ENCODE measurements at places on chromosomes 7 and 10.

DNA sequence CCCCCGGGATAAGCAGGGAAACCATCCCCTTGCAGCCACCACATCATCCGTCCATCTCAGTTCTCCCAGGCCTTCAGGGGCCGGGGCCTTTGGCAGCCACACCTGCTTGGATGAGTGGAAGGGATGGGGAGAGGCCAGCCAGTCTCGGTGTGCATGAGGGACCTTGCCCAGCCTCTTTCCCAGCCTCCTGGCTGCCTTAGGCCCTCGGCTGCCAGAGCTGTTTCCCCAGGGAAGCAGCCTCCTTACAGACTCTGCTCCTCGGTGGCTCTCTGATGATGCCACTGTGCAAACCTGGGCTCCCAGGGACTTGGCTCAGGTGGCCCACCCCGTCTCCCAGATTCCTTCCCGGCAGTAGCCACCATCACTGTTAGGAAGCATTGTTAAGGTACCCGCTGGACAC is 14.7 kb downstream of the FGF8 start:
- no peak for DNase-seq

DNA sequence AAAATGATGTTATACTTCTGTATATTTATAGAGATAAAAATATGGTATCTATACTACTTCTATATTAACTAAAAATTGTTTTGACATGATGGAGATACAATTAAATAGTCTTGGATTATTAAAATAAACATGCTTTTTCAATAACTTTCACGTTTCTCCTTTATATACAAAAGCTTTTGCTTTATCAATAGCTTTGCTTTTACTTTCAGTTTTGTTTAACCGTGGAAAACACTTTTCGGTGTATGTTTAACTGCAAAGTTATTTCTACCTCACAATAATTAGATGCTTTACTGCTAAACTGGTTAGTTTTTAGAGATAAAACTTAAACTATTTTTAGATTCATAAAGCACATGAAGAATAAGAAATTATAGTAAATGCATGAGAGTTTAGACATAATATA is 432.1 kb upstream of the PCDH15 start:
- DNase-seq, result no peak

DNA sequence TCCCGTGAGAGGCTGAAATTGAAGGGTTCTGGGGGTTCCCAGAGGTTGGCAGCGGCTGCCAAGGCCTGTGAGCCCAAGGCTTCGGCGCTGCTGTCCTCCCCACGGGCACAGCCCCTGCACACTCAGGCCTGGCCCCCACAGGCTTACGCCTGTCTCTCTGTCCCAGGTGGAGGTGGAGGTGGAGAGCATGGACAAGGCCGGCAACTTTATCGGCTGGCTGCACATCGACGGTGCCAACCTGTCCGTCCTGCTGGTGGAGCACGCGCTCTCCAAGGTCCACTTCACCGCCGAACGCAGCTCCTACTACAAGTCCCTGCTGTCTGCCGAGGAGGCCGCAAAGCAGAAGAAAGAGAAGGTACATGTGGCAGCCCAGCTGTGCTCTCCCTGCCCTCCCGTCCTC is 43.1 kb upstream of the LRRC4 start:
- DNase-seq, result no peak

GRCh38 chr10:63595072-63595471 is 73.9 kb downstream of the REEP3 start:
- no peak for DNase-seq

DNA sequence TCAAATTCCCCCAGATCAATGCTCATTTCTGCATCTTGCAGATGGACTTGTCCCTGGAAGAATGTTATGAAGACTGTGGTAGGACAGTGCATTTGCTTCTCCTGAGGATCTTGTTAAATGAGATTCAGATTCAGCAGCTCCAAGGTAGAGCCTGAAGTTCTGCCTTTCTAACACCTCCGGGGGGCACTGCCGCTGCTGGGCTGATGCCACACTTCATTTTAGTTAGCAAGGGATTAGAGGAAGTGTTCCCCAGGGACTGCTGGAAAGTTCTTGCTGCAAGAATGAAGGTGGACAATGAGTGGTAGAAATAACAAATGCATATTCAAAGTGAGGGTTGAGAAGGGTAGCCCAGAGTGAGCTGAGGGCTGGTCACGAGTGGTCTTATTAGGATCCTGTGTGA is 434.3 kb upstream of the AKR1E2 start:
- no peak for DNase-seq

DNA sequence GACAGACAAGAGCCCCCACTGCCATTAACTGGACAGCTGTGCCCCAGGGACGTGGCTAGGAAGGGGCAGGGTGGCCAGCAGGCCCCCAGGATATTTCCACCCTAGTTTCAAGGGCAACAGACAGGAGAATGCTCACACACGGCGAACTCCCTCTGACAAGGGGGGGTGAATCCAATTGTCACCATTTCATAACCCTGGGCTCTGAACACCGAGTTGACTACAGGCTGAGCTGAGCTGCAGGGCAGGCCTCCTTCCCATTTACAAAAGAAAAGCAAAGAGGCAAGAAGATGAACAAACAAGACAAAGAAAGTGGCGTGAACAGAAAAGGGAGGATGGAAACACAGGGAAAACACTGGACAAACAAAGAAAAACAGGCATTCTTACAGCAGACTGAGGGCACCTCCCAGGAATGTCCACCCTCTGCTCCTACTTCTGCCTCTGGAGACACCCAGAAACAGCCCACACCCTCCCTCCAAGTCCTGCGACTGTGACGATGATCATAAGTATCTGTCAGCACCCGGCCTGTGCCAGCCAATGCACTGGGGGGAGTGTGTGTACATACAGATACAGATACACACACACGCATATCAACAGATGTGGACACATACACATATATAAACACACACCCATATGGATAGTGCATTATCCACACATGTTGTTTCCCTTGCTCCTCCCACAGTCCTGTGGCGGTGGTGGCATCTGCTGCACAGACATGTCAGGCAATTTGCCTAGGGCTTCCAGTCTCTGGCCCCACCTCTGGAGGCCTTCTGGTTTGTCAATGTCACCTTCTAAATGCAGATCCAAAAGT is 66.2 kb downstream of the FAM53B start:
- DNase-seq, result no peak

DNA sequence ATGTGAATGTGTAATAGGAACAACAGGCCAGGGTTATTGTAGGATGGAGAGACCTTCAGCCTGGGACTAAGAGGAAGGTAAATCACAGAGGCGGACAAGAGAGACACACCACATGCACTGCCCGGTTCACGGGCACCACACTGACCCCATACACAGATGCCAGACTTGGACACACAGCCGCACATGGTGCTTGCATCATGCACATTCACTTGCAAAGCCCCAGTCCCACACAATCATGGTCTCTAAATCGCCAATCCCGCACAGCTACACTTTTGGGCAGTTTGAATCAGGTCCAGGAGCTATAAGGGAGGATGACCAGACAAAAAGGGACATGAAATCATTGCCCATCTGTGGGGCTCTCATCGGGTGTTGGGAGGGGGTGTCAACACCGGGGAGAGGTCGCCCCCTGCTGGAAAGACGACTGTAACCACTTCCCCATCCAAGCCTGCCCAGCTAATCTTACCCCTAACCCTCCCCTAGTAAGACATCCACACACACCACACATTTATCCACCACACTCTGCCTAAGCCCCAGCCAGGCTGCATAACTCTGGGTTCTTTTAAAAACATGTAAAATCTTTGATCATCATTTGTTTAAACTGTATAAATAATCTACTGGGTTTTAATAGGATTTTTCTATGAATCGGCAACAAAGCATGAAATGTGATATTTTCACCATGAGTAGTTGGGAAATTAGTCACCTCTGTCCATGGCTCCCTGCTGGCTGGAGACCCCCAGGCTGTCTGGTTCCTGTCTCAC is 40.5 kb upstream of the SLF2 start:
- peak; percentile 85 for DNase-seq

DNA sequence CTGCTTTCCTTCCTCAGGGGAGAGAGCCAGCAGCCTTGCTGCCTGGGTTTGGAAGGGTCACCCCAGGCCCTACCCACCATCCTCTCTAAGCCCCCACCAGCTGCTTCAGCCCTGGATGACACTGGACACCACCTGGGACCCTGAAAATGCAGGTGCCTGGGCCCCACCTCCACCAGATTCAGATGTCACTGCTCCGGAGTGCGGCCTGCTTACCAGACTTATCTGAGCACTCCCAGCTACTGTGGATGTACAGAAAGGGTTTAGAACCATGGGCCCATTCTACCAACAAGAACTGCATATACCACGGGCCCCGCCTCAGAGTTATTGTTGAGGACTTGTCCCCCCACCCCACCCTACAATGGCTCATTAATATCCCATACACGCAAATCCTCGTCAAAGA is 172.3 kb downstream of the PTPRN2 start:
- DNase-seq, result no peak

GRCh38 chr7:70190281-70190680 is 592.0 kb downstream of the AUTS2 start:
- DNase-seq, result no peak

DNA sequence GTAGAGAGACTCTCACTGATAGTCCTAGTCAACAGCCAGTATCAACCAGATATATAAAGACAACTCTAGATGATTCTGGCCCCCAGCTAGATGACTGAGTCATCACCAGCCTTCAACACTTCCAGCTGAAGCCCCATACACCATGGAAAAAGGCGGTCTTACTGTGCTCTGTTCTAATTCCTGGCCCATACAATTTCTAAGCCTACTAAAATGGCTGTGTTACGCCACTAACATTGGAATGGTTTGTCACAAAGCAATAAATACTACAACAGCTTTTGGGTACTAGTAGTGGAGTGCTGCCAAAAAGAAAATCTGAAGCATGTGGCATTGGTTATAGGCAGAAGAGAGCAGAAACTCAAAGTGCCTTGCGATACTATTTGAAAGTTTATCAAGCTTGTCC is 13.0 kb upstream of the TES start:
- no peak for DNase-seq

DNA sequence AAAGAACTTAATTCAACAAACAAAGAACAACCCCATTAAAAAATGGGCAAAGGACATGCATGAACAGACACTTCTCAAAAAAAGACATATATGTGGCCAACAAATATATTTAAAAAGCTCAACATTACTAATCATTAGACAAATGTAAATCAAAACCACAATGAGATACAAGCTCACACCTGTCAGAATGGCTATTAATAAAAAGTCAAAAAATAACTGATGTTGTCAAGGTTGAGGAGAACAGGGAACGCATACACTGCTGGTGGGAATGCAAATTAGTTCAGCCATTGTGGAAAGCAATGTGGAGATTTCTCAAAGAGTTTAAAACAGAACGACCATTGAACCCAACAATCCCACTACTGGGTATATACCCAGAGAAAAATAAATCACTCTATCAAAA is 19.1 kb downstream of the ZFAND4 start:
- DNase-seq, result no peak

- DNase-seq, result no peak
Observed at GRCh38 chr7:89772276-89772675, 382.0 kb upstream of the STEAP1 start.

- DNase-seq, result no peak
Observed at GRCh38 chr10:60346661-60347060, 43.0 kb downstream of the ANK3 start.

DNA sequence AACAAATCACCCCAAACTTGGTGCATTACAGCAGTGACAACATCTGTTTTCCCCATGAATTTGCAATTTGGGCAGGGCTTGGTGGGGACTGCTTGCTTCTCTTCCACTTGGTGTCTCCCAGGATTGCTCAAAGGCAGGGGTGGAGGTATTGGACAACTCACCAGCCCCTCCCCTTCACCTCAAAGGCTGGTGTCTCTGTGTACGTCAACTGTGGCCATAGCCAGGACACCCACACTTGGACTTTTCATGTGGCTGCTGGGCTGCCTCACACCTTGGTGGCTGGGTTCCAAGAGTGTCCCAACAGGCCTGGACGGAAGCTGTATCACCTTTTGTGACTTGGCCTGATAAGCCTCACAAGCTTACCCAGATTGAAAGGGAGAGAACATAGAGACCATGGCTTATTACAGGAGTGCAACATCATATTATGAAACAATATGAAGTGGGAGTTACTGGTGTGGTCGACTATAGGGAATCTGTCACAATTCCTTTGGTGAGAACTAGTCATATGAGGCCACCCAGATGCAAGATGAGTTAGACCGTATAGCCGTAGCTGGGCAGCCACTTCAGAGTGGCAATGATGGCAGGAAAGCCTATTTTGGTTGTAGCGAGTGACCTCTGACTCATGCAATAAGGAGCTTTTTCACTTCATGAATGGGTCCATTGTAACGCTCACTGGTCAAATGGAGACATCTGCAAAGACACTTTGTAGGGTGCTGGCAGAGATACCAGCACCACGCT is 187.6 kb upstream of the ITGB1 start:
- no peak for DNase-seq

GRCh38 chr7:41051535-41051934 is 651.4 kb downstream of the INHBA start:
- no peak for DNase-seq

DNA sequence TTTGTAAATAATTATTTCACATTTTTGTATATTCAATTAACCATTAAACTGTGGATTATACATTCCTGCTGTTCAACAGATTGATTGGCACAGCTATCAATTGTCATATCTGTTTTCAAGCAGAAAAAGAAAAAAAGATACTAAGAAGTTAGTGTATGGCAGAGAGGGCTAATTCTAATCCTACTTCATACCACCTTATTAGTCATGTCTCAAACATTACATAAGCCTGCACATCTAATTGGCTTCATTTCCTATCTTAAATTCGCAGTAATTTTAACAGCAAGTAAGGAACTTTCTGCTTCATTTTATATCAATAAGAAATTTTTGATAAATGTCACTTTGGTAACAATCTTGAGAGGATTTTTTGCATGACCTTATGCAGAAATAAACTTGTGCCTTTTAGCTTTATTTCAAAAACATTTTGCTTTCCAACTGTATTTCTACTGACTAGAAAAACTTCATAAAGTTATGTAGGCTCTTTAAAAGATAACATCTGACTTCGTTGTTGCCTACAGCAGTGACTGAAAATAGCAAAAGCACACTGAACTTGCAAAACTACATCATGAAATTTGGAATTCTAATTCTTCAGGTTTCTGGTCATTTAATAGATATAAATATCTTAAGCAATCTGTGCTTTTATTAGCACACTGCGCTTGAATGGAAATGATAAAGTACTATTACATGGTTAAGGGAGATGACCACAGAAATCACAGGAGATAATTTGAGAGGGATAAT is 111.5 kb downstream of the SEMA3C start:
- DNase-seq, result no peak

GRCh38 chr7:54292171-54292925 is 249.8 kb upstream of the VSTM2A start:
- no peak for DNase-seq

Measured in activated CD4-positive, alpha-beta T cell treated with anti-CD3 and anti-CD28 coated beads, Interleukin-2, amount 50 U/mL, for 48 hours (primary cell).